Activated CD8-positive, alpha-beta memory T cell treated with anti-CD3 and anti-CD28 coated beads for 1 hour (primary cell): ENCODE measurements at places on chromosomes 4 and X.

GRCh38 chr4:74190919-74191397 lies 33.0 kb downstream of the MTHFD2L start:
- no peak for DNase-seq

- DNase-seq: no peak
These were observed 43.4 kb upstream of the GATB start for GRCh38 chr4:151804086-151804630.

GRCh38 chr4:826508-827208 lies 729 bp upstream of the CPLX1 start:
- no peak for DNase-seq

DNA sequence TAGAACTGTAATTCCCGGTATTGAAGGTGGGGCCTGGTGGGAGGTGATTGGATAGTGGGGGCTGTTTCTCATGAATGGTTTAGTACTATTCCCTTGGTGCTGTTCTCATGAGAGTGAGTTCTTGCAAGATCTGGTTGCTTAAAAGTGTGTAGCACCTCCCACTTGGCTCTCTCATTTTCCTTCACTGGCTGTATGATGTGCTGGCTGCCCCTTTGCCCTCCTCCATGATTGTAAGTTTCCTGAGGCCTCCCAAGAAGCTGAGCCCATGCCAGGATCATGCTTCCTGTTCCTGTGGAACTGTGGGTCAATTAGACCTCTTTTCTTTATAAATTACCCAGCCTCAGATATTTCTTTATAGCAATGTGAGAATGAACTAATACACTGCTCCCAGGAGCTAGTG lies 8.7 kb downstream of the ANXA10 start:
- DNase-seq: no peak

GRCh38 chr4:85489273-85489981 lies 14.5 kb downstream of the ARHGAP24 start:
- DNase-seq: no peak

- no peak for DNase-seq
These were observed 167.5 kb downstream of the CDS1 start for GRCh38 chr4:84750260-84750959.

DNA sequence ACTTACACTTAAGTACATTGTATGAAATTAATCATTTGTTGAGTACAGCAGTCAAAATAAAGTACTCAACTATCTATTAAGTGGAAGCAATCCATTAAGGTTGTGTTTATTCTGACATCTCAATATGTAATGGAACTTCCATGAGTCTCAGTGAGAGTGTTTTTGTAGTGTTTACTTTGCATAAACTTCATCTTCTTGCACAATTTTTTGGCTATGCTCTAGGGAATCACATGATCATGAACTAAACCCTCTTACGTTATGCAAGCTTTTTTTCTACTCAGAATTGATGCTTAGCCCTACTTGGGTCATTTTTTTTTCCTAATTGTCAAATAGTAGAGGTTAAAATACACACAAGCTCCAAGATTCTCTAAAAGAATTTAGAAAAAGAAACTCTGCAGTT lies 21.1 kb upstream of the PIGA start:
- no peak for DNase-seq

DNA sequence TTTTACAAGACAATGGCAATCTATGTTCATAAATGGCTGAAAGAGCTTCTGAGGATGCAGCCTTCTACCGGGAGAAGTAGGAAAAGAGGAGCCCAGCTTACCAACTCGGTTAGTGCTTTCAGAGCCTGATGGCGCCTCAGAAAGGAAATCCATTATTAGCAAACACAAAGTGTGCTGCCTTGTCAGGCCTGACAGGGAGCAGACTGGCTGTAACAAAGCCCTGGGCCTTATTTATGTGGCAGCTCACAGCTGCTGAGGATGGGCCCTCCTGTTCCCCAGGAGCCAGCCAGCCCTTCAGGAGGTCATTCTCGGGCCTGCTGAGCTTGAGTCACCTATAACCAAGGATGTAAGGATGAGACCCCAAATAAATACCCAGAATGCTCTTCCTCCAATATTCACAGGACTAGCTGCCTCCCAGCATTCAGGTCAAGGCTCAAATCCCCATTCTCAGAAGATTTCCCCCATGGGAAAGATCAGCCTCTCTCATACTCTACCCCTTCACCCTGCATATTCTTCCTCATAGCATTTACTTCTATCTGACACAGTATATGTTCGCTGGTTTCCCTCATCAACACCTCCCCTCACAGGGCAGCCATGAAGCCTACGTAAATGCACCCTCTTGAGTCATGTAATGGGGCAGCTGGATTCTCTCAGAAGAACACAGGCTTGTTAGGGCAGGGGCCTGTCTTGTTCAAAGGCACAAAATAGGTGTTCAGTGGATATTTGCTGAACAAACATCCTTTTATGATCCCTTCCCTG lies 227.0 kb upstream of the RASGEF1B start:
- DNase-seq: no peak
